ENCODE measurements at places on chromosomes 12 and 14.
A peak's percentile ranks its signal among the peaks of the same experiment; 100 is the strongest.

DNA sequence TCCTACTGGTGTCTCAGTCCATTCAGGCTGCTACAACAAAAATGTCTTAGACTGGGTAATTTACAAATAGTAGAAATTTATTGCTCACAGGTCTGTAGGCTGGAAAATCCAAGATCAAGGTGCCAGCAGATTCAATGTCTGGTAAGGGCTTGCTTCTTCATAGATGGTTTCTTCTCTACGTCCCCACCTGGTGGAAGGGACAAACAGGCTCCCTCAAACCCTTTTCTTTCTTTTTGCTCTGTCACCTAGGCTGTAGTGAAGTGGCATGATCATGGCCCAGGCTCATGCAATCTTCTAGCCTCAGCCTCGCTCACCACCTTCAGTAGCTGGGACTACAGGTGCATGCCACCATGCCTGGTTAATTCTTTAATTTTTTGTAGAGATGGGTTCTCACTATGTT is 106.8 kb upstream of the RPH3A start:
- DNase-seq, result no peak

GRCh38 chr12:95323212-95323611 is 105.6 kb downstream of the VEZT start:
- no peak for DNase-seq

DNA sequence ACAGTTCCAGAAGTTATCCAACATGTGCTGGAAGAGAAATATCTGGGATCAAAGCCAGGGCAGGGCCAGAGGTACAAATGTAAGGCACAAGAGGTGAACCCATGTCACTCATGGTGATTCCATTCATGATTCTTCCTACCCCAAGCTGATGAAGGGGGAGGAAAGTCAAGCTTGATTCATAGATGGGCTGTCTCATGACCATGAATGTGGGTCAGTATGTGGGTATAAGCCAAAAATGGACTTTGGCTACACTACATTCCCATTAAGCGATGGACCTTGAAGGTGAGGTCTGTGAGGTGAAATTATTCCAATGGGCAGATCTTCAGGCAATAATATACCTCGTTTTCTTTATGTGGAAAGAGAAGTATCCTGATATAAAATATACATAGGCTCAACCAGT is 217.1 kb downstream of the BTG1 start:
- no peak for DNase-seq

DNA sequence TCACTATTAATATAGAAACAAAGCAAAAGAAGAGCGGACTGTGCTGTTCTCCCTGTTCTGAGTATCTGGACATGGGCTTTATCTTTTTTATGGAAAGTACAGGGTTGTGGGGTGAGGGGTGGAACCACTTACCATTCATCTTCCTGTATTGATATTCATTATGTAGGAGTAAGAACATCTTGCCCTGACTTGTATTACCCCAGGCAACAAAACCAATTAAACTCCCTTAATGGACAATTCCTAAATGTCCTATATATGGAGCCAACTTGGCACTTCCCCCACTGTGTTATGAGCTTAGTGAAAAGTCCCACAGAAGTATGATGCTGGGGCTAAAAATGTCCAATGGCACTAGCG is 139.9 kb upstream of the KRR1 start:
- no peak for DNase-seq

DNA sequence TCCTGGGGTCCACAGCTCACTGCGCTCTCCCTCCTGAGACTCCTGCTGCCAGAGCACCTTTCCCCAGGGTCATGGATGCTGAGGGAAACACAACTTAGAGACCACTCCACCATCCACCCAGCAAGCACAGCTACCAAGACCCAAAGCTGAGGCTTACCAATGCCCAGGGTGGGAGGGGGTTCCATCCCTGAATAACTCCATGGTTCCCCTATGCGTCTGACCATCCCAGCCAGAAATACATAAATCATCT is 36.3 kb downstream of the DAD1 start:
- DNase-seq, result no peak

GRCh38 chr12:46663318-46663717 is 162.5 kb downstream of the SLC38A4 start:
- DNase-seq, result no peak

DNA sequence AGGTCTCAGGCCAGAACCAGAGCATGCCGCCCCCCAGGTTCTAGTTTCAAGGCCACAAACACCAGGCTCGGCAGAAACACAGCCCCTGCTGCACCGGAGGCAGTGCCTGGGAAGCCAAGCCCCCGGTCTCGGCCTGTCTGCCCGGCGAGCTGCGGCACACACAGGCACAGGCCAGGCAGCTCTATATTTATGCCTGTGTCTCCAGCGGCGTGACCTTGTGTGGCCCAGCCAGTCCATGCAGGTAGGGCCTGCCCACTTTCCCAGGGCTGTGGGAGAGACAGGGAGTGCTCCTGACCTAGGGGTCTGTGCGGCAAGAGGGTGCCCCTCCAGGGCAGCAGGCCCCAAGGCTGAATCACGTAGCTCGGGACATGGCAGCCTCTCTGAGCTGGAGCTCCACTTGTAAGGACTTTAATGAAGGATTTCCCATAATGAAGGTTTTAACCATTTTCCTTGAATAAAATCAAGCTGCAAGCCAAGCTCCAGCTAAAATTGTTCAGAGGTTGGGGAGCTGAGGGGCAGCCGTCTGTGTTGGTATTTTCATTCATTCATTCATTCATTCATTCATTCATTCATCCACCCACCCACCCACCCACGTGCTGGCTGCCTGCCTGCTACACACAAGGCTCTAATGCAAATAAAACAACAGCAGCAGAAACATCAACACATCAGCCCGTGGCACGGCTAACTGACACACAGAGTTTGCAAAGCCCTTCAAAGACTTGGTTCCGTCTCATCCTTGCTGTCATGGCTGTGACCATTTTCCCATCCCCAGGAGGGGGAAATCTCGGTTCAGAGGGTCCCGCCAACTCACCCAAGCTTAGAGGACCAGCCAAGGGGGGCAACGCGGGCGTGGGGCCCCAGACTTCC is 92.0 kb downstream of the RFLNA start:
- DNase-seq, result no peak

GRCh38 chr14:31877255-31877798 is 199.8 kb upstream of the ARHGAP5 start:
- DNase-seq, result peak; percentile 75

- no peak for DNase-seq
These were observed 11.7 kb downstream of the ITPR2 start for GRCh38 chr12:26821212-26821701.
